OCI-LY7 (cell line): ENCODE measurements at places on chromosomes 5 and 9.

GRCh38 chr5:31783086-31783645 is 144.2 kb downstream of the PDZD2 start:
- no peak for DNase-seq

- DNase-seq, result peak; percentile 77
Measured at GRCh38 chr9:6055216-6055615, 39.8 kb upstream of the RANBP6 start.

DNA sequence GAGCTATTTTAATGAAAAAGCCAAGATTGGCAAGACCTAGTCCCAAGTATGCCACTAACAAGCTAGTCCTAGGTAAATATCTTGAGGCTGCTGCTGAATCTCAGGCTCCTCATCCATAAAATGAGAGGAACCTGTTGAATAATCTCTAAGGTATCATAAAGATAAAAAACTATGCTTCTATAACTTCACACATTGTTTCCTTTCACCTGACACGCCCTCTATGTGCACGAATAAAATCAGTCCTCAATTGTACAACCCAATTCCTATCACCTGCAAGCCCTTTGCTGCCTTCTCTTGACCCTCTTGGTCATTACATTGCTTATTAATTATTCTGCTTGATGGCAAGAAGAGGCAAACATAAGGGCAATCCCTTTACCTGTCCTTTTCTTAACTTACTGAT is 69.9 kb downstream of the TRPM6 start:
- no peak for DNase-seq

GRCh38 chr5:78706381-78706780 is 57.8 kb upstream of the LHFPL2 start:
- no peak for DNase-seq

DNA sequence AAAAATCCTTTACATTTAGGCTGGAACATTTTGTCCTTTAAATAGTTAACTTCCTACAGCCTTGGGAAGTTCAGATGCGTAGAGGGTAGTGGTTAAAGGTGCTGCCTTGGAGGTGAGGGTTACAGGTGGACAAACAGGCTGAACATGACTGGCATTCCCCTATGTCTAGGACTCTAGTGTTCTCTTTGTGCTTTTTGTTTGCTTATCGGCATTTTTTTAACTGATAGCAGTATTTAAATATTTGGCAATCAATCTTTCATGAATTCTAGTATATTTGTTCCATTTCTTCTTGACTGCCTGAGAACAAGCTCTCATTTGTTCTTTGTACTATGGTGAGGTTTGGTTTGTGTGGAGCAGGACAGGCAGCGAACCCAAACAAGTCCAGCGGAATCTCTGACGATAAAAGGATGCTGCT is 307.6 kb downstream of the CTNND2 start:
- DNase-seq, result no peak

DNA sequence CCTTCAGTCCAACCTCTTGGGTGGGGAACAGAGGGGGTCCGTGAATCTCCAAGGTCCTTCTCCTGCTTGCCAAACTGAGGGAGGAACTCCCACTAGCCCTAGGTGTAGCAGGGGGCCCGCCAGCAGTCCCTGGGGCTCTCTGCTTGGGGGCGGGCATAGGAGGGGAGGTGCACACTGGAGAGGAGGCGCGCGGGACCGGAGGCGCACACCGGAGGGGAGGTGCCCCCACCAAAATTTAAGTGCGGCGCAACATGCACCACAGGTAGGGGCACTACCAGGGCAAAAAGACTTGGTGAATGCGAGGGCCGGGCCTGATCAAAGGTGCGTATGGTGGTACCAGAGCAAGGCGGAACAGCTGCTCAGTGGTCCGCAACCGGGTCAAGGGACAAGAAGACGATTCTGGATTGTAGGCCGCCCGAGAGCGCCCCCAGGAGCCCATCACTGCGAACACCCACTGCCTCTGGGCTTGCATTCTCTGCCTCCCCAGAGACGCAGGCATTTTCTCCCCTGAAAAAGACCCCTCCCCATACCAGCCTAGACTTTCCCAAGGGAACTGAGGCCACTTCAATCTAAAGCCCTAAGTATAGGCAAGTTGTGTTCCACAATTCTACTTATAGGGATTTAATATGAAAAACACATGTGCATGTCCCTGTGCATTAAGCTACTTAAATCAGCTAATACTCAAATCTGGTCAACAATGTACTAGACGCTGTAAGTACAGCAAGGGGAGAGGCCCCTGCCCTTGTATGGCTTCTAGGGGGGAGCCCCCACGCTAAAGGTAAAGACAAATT is 50.6 kb downstream of the TGFBI start:
- no peak for DNase-seq

DNA sequence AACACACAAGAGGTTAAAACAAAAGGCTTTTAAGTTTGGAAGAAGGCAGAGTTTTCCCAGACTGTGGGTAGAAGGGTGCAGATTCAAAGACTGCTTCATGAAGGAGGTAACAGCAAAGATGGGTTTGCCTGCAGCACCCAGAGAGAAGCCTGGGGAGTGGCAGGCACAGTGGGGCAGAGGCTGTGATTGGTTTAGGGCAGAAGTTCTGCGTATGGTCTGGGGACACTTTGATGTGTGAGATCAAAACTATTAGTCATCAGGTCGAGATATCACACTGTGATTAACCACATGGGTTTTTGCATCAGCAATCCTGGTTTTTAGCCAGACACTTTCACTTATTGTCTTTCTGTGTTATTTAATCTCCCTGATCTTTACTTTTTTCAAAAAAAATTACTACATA is 188.8 kb upstream of the GLRA1 start:
- DNase-seq, result no peak

GRCh38 chr9:111599092-111599954 is at the start of gene PTGR1:
TSS of gene PTGR1 (minus strand) at chr9:111599647. CDS start at chr9:111597422, 2,225 bp downstream.
- DNase-seq, result no peak

DNA sequence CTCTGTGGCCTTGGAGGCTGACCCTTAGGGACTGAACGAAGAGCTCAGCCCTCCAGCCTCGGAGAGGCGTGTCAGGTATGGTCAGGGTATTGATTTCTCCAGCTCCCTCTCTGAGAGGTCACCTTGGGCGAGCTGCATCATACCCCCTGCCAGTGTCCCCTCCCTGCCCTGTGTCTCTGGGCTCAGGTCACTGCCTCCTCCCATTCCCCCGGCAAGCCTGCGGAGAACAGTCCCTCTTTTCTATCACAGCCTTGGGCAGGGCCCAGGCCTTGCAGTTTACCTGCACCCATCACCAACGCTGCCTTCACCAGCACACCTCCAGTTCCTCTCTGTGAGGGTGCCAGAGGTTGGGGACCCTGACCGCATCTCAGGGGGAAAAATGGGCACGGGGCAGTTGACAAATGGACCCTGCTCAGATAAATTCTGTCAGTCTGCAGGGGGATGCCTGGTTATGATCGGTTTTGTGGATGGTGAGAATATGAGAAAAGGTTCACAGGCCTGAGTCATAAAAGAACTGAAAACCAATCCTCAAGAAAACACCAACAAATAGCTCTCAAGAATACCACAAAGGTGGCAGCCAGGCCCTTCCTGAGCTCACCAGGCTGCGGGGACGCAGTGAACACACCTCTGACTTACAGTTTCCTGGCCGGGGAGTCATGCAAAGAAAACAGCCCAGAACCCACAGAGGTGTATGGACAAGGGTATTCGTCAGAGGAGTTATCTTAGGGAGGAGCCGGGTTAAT is 24.7 kb upstream of the RXRA start:
- no peak for DNase-seq

- DNase-seq, result no peak
Measured at GRCh38 chr5:99314721-99315120, 385.9 kb upstream of the CHD1 start.

DNA sequence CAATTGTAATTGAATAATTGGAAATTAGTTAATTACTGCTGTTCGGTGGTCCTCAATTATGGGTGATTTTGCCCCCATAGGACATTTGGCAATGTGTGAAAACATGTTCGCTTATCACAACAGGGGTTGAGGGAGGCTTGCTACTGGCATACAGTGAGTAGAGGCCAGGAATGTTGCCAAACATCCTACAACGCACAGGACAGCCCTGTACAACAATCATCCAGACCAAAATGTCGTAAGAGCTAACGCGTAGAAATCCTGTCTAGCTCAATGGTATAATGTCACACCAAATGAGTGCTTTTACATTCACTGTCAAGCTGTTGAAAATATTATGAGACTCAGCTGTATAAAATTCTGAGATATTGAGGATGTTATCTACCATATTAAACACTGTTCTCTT is 464.4 kb upstream of the TUSC1 start:
- DNase-seq, result no peak

DNA sequence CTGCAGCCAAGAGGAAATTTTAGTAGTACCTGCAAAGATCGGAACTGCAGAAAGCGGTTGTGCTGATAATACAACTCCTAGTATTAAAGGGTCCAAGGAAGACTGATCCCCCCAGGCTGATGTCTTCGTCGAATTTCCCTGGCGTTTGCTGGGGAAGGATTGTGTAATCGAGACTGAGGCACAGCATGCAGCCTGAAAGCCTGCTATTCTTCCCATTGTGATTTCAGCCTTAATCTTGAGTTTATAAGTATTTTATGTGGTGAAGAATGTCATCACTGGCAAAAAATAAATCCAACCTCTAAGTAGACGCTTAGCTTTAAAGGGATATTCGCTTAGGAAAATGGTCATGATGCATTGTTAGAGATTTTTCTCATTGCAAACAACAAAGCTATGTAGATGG is 21.3 kb upstream of the LMX1B start:
- no peak for DNase-seq

DNA sequence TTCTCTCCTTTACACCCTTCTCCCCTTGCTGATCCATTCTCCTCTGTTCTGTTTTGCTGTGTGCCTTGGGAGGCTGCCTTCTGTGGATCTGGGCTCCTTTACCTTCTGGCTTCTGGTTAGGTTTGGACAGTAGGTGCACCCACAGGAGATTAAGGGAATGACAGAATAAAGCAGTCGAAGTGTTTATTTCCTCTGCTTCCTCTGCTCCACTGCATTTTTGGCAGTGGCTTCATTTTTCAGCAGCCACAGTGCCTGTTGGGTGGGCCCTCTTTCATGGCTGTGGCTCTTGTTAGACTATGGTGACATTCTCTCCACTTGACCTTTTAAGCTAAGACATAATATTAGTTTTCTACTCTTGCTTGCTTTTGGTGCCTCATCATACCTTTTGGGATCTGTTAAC is 144.1 kb downstream of the CCDC171 start:
- DNase-seq, result no peak

- DNase-seq, result peak; percentile 89
Measured at GRCh38 chr5:157571357-157571827, 4.2 kb downstream of the ADAM19 start.

- DNase-seq, result no peak
Measured at GRCh38 chr5:2433086-2433485, 318.4 kb downstream of the IRX2 start.

DNA sequence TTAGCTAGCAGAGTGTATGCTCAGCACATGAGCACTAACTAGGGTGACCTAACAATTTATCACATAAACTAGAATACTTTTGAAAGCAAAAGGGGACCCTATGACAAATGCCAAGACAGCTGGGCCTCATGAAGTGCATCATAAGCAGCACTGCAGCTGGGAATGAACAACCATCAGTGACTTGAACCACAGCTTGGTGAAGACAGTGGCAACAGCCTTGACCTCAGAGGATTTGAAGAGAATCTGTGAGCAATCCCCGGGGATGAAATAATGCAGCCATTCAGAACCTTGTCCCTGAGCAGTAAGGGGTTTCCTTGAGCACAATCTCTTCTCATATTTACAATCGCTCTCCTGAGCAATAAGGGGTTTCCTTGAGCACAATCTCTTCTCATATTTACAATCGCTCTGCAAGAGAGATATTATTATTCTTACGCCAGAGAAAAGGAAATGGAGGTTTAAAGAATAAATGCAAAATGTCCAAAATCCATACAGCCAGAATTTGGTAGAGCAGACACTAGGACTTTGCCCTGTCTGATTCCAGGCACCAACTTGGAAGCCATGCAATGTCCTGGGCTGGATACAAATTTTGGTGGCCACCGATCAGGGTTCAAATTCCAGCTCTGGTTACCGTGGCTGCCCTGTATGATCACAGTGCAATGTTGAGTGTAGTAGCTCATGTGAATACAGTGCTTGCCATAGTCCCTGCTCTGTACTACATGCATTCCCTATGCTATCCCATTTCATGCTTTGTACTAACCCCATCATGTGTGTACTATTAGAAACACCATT is 846 bp upstream of the NSG2 start:
- no peak for DNase-seq

DNA sequence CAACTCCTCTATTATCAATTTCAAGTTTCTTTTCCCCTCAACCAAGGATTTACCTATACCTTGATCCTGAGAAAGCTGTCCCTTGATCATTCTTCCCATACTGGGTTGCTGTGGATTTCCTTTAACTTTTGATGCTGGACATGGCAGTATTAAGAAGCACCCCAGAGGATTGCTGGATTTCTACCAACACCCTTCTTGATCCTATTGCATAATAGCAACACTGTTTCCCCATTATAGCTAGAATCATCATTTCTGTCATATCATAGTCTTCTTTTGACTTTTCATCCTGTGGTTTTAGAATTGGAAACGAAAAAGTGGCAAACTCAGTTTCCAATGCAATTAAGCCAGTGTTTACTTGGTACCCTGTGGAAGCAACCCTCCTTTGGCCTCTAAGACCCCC is 154.9 kb downstream of the ARRDC3 start:
- DNase-seq, result no peak

DNA sequence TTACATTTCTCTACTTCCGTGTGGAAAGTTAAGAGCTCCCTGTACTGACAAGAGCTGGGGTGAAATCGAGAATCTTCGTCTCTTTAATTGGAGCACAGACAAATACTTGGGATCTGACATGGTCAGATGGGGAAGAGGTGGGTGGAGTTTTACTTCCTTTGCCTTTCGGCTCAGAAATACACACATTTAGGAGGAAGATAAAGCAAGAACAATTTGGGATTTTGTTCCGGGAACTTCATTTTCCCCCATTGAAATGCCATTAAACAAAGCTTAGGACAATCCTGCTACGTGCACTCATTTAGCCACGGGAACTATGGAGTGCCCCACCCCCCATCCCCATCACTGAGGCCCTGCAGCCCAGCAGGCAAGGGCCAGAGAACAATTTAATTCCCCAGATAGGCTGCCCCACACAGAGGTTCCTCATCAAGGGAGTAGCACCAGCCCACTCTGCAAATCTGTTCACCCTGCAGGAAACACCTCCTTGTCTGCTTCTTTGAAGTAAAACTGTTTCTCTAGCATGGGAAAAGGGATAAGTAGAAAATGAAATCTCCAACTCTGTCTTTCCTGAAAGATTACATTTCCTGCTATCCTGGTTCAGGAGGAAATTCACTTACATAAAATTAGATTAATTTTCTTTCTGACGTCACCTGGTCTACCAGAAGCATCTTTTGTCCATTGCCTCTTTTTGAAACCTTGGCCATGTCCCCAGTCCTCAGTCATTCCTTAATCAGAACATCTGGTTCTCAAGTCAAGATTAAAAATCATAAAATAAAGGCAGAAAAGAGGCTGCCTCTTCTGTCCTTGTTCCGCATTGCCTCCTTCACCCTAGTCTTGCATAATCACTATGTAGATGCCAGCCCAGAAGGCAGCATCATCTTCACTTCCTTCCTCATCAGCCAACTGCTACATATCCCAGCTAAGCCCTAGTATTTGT is 206.4 kb downstream of the ENC1 start:
- DNase-seq, result peak; percentile 24

GRCh38 chr5:150409638-150410523 is 2.8 kb downstream of the CD74 start:
- peak; percentile 84 for DNase-seq

GRCh38 chr9:9612755-9613154 is 1000.0 kb downstream of the PTPRD start:
- DNase-seq, result no peak
